ENCODE measurements at places on chromosomes 7 and 10. TPM values are rescaled to one million over a fixed set of nuclear protein-coding genes. Genes with fewer than 3 reads are reported as not detected.
A peak's percentile ranks its signal among the peaks of the same experiment; 100 is the strongest.

Gene MTPN
- 137 TPM for total RNA-seq

GRCh38 chr10:10326116-10326515 is 691.6 kb upstream of the CELF2 start:
- no peak for DNase-seq

DNA sequence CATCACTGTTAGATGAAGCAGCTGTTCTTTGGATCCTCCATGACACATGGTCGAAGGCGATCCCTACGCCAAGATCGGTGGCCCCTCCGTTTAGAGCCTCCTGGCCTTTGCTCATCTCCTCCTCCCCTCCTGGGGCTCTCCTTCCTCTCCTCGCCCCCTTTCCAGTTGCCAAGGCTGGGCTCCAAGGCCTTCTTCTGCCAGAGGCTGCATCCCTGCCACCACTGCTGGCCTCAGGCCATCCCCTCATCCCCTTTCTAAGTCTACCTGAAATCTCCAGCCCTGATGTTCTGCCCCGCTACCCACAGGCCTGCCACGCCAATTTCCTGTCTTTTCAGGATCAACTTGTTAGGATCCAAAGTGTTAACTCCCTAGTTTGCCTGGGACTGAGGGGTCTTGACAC is 265.1 kb upstream of the ZMIZ1 start:
- DNase-seq: no peak

- DNase-seq: peak; percentile 56
These were observed 945 bp downstream of the ADD3 start for GRCh38 chr10:110008518-110009339.

DNA sequence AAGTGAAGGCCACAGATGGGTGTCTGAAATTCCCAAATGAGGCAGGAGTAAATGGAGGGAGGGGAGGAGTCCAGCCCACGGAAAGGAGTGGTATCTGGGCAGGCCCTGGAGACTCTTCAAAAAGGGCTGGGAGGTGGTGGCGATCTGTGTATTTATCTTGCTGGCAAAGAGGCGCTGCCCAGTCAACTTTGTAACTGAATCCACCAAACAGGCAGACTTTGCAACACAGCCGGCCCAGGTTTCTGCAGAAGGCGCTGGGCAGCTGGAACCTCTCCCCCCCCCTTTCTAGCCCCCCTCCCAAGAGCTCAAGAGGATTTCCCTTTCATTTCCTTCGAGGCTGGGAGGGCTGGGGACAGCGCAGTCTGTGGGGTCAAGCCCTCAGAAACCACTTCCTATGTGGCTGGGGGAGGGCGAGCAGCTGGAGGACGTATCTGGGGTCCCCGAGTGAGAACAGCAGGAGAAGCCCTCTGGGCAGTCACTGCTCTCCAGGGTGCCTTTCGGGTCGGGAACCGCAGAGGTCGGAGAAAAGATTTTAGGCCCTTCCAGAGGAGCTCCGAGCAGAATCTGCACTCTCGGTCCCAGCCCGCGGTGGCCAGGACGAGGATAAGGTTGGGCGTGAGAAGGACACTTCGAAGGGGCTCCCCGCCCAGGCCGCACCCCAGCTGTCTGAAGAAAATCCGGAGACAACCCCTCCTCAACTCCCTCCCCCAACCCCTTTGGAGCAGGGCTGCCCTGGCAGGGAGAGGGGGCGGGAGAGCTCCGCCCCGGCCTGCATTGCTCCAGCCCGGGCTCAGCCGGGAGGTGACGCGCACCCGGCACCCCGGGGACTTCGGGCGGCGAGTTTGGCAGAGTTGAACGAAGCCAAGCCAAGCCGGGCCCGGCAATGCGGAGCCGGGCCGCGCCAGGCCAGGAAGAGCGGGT is 965 bp downstream of the ZCCHC24 start:
- DNase-seq: peak; percentile 81

- no peak for DNase-seq
These were observed 240.3 kb downstream of the DNAJB6 start for GRCh38 chr7:157577061-157577460.

Gene CYP17A1
- 12.8 TPM for total RNA-seq

GRCh38 chr7:147170341-147171012 is 1053.9 kb downstream of the CNTNAP2 start:
- no peak for DNase-seq

DNA sequence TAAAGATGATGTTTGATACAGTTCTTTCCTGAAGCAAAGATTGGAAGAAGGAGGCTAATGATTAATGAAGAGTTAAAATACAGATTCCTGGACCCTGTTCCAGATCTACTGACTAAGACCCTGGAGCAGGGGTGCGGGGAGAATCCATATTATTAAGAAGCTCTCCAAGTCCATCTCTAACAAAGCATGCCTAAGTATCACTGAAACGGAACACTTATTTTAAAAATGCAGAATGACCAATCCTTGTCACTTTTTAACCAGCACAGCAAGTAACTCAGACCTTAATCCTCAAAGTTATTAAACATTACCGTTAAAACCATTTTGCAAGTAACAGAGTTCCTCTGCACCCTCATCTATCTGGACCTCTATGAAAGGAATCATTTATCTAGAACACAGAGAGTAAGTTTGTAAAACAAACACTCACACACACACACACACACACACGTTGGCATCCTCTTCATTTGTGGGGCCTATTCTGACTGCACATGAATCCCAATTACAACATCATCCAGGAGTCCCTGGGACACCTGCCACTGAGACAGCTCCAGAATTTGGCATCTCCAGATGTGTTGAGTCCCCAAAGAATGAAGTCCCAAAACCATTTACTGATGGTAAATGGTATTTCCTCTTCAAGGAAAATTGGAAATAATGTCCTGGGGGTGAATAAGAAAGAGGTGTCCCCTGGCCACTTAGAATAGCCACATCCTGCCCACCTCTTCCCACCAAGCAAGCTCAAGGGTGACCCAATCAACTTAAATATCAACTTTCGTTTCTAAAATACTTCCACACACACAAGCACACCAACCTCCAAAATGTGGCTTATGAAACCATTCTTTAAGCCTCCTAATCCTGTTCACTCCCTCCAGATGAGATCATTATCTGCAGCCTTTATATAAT is 117.5 kb downstream of the PARD3 start:
- DNase-seq: no peak

GRCh38 chr10:131815266-131816156 is 85.3 kb upstream of the PPP2R2D start:
- peak; percentile 3 for DNase-seq

Gene RAMP3
- total RNA-seq: 35.8 TPM

DNA sequence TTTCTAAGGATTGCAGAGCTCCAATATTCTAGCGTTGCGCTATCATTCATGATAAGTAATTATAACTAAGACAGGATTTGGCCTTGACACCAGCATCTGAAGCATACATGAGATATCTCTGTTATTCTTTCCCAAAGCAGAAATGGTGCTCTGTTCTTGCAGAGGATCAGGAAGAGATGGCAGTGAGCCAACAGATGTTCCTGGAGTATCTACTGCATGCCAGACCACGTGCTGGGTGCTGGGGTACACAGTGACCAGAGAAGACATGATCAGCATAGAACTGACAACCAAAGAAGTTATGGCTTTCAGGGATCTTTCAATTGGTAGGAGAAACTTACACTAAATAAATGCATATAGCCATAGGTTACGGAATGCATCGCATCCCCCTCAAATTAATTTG is 63.7 kb upstream of the PLXNA4 start:
- DNase-seq: no peak

Measured in prostate gland (tissue), 2 donors.